ENCODE measurements at places on chromosomes 2 and 18.

DNA sequence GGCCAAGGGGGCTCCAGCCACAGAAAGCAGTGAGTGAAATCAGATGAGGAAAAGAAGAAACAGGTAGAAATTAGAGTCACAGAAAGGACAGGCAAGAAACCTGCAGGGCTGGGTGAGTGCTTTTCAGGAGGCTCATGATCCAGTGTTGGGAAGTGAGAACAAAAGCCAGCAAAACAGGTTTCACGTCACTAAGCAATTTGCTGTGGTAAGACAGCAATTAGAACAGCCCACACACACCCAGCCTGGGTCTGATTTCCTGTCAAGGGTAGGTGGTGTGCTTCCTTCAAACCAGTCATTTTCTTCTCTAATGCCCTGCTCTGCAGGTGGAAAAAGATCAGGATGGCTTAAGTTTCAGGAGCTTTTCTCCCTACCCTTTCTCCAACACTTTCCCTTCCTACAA lies 52.9 kb upstream of the XDH start:
- no peak for DNase-seq

DNA sequence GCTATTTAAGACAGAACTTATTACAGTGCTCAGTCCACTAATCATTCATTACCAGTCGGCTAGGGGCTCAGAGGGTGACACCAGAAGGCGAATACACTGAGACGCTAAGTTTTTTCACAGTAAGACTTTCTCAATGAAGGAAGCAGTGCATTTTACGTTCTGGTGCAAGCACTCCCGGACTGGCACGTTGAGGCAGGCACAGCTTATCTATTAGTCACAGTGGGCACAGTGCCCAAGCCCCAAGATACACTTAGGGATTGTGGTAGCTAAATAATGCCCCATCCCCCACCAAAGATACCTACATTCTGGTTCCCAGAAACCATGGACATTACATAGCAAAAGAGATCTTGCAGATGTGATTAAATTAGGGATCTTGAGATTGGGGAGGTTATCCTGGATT lies 32.6 kb upstream of the BCL11A start:
- DNase-seq = no peak

- no peak for DNase-seq
These were observed 264.9 kb upstream of the EPAS1 start for GRCh38 chr2:46032161-46032813.

DNA sequence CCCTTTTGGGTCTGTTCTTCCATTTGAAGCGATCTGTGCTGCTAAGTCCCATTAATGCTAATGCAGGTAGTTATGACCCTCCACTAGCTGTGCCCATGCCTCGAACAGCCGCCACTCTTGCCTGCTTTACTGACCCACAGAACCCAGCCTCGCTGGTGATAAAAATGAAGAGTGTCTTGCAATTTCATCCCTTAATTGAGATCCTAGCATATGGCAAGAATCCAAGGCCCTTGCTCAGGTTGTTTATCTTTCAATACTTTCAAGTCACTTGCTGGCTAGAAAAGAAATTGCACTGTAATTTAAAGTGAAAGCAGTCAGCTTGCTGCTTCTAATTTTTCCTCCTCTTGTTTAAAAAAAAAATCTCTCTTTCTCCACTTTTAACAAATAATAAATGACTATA lies 73.6 kb downstream of the ZNF521 start:
- DNase-seq = no peak

DNA sequence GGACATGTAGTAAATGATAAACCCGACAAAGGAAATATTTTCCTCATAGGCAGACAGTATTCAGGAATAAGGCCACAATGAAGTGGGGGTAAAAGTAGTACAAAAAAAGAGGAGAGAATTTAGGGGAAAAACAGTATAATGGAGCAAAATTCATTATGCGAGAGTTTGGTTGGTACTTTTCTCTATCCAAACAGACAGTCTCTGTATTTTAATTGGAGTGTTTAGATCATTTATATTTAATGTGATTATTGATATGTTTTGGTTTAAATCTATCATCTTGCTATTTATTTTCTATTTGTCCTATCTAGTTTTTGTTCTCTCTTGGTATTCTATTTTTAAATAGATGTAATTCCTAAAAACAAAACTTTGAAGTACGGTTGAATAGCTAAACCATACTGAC lies 170.3 kb upstream of the SP5 start:
- no peak for DNase-seq

- DNase-seq = no peak
These were observed 142.8 kb upstream of the ID2 start for GRCh38 chr2:8538931-8539621.

- DNase-seq = no peak
These were observed 161.0 kb upstream of the TMEM200C start for GRCh38 chr18:6056171-6056910.

- no peak for DNase-seq
These were observed 26.1 kb upstream of the SAG start for GRCh38 chr2:233281553-233281952.

GRCh38 chr2:10392951-10393639 lies 55.0 kb downstream of the ODC1 start:
- DNase-seq = no peak

- DNase-seq = no peak
These were observed 146.7 kb downstream of the RPIA start for GRCh38 chr2:88838165-88838635.

- DNase-seq = no peak
These were observed 61.0 kb upstream of the DTNA start for GRCh38 chr18:34649080-34649479.

- no peak for DNase-seq
These were observed 104.0 kb downstream of the L3MBTL4 start for GRCh38 chr18:6310714-6311113.

DNA sequence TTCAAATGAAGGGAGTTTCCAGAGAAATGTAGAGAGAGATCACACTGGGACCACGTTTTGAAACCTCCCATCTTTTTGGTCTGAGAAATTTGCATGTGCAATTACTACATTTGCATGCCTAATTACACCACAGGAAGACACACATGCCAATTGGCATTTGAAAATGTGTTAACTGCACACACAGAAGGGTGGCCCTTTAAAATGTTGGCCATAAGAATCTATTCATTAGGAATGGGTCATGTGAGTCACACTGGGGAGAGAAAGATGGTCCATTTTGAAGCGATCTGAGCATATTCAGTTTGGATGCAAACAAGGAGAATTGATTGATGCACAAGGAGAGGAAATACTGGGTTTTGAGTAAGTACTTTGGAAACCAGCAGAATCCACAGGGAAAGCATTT lies 1407.1 kb upstream of the ACVR2A start:
- DNase-seq = no peak

DNA sequence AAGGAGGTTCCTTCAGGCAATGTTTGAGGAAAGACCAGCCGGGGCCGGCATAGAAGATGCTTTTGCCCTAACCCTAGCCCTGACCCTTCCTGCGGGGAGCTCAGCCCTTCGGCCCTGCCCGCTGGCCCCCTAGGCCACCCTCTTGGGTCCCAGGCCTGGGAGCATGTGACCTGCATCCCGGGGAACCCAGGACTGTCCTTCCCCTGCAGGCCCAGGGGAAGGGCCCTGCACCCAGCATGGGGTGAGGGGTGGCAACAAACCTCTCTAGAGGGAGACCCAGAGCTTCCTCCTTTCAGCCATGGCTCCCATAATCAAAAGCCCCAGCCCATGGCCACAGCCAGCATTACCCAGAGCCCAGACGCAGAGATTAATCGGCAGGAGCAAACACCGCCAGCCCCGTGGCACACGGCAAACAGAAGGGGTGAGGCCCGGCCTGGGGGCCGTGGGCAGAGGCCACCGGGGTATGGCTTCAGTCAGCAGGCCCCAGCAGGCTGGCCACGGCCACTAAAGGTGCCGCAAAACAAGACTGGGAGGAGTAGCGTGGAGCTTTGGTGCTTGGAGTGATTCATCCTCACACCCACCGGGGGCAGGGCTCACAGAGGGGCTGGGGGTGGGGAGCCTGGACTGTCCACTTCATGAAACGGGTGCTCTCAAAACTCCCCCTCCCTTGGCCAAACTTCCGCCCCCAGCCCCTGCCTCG lies 61.6 kb upstream of the HPCAL1 start:
- no peak for DNase-seq

DNA sequence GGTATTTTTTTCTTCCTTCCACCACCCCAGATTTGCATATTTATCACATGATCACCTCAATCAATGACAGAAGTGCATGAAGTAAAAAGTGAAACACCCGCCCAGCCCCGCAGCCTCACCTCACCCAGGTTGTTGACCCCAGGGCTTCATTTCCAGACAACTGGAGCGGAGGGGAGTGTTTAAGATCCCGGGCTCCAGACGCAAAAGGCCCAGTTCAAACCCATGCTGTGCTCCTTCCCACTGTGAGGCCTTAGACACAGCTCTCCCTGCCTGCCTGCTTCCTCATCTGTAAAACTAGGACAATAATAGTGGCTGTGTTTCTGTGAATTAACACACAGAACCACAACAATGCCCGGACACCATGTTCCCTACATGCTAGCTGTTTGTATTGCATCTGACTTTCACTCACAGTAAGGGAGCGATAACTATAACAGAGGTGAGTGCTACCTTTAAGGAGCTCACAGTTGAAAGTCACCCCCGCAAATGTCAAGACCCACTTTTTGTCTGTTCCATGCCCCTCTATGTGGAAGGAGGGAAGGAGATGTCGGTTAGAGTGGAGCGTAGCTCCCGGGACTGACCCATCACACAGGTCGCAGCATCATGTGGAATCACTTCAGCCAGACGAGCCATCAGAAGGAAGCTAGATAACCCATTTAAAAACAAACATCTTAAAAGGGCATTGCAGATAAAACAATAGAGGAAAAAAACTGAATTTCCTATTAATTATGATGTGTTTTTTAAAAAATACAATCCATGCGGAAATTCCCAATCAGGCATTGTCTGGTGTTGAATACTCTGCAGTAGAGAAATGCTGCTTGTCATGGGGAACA lies 77.5 kb upstream of the DAPL1 start:
- DNase-seq = no peak

- no peak for DNase-seq
These were observed 109.5 kb upstream of the PIK3C3 start for GRCh38 chr18:41845563-41845962.

- DNase-seq = no peak
These were observed 20.7 kb downstream of the USP34 start for GRCh38 chr2:61450144-61450543.

- DNase-seq = no peak
These were observed 38.6 kb downstream of the RAMP1 start for GRCh38 chr2:237898057-237898414.

Measured in NCI-H1930 (cell line).